ENCODE measurements at places on chromosomes 1 and 21.

DNA sequence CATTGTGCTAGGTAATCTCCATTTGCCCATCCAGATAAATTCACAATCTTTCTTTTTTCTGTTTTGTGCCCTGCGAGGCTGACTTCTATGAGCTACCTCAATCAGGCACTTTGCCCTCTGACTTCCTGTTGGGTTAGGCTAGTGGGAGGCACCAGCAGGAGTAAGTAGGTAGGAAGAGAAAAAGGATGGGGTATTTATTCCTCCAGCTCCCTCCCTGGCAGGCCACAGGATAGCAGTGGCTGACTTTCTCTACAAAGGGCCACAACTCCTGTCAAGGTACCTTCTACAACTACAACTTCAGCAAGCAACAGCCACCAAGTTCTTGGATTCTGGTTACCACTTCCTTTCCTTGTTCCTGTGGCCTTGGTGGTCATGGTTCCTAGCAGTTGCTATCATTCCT lies 18.8 kb upstream of the GORAB start:
- no peak for DNase-seq

DNA sequence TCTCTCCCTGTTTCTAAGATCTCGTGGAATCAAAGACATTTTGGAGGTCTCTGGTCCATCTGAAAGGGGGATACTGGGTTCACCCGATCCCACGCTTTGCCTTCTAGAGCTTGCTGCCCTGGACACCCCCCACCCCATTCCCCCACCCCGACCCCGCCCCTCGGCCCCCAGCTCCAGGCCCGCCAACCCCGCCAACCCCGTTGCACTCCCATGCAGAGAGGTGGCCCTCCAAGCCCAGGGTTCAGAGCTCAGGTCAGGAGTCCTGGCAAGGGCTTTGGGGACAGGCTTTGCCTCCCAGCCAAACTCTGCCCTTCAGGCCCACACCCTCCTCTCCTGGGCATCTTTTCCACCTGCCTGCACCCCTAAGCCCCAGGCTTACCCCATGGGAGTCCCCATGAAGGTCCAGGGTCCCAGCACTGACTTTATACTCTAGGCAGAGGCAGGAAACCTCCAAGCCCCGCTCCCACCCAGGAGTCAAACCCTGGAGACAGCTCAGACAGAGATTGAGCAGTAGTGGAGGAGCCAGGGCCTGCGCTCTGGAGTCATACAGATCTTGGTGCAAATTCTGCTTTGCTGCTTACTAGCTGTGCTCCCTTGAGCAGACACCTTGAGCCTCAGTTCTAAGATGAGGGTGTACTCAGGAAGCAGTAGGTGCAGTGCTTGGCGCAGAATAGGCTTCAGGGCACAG lies 155.9 kb downstream of the FOXD2 start:
- DNase-seq: no peak

- no peak for DNase-seq
These were observed 50.9 kb downstream of the KCTD3 start for GRCh38 chr1:215617979-215618378.

DNA sequence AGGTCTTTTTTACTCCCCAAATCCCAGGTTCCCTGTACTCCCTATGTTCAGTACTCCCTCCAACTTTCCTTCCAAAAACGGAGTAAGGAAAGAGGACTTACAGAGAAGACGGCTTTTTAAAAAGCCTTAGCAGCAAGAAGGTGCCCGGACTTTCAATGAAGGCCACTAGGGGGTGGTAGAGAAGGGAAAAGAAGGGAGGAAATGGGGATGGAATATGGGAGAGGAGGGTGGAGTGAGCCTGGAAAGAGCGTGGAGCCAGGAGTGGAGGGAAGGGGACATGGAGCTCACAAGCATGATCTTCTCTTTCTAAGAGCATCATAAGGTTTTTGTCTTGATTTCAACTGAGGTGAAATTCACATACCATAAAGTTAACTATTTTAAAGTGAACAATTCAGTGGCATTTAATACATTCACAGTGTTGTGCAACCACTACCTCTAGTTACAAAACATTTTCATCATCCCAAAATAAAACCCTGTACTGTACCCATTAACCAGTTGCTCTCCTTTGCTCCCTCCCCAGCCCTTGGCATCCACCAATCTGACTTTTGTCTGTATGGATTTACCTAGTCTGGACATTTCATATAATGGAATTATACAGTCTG lies 129.9 kb downstream of the ZNF281 start:
- no peak for DNase-seq

GRCh38 chr1:203037509-203038190 lies 11.4 kb downstream of the PPFIA4 start:
- DNase-seq: no peak

- DNase-seq: no peak
These were observed 63.6 kb upstream of the TNFSF18 start for GRCh38 chr1:173114346-173114745.

GRCh38 chr1:64139877-64140276 lies 63.5 kb upstream of the UBE2U start:
- DNase-seq: no peak

DNA sequence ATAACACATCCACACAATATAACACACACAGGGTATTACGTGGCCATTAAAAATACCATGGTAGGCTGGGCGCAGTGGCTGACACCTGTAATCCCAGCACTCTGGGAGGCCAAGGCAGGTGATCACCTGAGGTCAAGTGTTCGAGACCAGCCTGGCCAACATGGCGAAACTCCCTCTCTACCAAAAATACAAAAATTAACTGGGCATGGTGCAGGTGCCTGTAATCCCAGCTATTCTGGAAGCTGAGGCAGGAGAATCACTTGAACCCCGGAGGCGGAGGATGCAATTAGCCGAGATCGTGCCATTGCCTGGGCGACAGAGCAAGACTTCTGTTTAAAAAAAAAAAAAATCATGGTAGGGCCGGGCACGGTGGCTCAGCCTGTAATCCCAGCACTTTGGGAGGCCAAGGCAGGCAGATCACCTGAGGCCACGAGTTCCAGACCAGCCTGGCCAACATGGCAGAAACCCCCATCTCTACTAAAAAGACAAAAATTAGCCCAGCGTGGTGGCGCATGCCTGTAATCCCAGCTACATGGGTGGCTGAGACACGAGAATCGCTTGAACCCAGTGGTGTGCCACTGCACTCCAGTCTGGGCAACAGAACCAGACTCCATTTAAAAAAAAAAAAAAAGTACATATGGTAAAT lies 24.1 kb upstream of the HPDL start:
- no peak for DNase-seq

- no peak for DNase-seq
These were observed 876 bp downstream of the EFCAB7 start for GRCh38 chr1:63524201-63524600.
